Kidney (tissue), 22 donors: ENCODE measurements at places on chromosomes 13 and 19. TPM values are rescaled to one million over a fixed set of nuclear protein-coding genes. Genes with fewer than 3 reads are reported as not detected.

GRCh38 chr13:29594303-29594709 is 1.2 kb downstream of the SLC7A1 start:
- DNase-seq, result peak; percentile 71

DNA sequence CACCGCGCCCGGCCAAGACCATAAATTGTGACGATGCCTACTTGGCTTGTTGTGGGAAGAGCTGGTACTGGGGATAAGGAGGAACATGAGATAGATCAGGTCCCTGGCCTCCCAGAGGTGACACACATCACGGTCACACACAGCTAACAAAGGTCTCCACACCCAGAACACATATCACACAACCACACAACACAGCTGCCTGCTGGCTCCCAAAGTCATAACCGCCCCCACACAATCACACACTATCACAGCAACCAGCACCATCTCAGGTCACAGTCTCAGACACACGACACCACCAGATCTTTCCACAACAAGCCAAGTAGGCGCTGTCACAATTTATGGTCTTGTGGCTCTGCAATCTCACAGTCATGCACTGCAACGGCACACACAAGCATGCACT is 5.7 kb downstream of the COL5A3 start:
- no peak for DNase-seq

Gene HTR2A
- total RNA-seq, result 1.0 TPM

GRCh38 chr19:1051791-1052190 is 11.9 kb downstream of the ABCA7 start:
- no peak for DNase-seq

DNA sequence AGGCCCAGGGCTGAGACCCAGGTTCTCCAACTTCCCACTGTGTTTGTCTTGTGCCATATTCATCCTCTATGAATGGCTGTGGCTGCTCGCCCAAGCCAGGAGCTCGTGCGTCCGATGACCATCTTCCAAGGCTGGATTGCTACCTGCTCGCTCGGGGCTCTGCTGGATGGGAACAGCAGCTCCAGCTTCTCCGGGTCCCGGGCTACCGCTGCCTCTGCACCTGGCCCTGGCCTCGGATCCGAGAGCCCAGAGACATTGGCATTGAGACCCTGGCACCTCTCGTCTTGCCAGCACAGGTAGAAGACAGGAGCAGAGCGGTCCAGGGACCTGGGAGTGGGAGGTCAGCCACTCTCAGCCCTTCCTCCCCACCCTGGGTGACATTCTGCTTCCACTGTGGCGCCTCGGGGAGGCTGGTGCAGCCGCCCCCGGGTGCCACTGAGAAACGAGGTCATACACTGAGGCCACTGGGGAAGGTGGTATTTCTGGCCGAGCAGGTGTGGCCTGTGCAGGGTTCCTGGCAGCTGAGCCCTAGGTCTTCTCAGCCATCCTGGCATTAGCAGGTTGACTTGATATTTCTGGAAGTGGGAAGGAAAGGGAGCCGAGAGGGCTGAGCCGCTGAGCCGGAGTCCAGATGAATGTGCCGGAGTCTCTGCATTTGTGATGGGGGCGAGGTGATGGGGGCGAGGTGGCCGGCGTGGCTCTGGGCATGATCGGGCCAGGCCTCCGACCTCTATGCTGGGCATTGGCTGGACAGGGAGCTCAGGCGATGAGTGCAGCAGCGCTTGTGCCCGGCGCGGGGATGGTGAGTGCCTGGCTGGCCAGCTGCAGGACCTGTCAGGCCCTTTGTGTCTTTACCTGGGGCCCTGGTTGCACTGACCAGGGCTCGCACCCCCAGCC is 18.6 kb downstream of the NDUFB7 start:
- no peak for DNase-seq

DNA sequence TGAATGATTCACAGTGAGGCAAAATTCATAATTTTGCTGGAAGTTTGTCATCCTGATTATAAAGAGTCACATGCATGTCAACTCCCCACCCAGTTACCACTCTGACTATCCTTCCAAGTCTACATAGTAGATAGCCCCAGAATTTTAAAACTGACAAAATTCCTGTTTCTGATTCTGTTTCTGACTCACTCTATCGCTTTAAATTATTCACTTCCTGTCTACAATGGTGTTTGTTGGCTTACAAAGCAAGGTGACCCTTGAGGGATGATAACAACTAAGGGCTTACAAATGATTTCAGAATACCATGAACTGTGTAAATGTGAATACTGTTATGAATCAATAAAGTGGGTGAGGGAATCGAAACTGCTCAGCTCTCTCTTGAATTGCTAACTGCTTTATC is 98.7 kb upstream of the KL start:
- DNase-seq, result no peak

Gene FAM83E
- total RNA-seq, result 15.9 TPM

Gene GAS6
- 83.5 TPM for total RNA-seq

- DNase-seq, result no peak
Measured at GRCh38 chr19:18089726-18090125, 3.0 kb upstream of the IL12RB1 start.
